ENCODE measurements at places on chromosomes 7 and 10.

- DNase-seq, result no peak
These were observed 226.0 kb upstream of the ADARB2 start for GRCh38 chr10:1963341-1963740.

DNA sequence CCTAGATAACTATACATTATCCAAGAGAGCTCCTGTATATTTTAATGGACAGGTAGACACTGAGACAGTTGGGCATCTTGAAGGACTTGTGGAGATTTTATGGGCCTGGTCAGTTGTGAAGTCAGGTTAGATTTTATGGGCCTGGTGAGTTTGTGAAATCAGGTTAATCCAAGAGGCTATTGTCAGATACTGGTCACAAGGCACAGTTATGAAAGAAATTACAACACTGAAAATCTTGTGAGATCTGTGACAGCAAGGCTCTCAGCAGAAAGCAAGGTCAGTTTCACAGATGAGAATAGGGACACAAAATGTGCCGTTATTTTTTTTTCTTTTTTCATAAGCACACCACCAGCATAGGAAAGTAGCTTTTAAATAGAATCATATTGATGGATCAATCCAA lies 167.6 kb downstream of the VTI1A start:
- no peak for DNase-seq

DNA sequence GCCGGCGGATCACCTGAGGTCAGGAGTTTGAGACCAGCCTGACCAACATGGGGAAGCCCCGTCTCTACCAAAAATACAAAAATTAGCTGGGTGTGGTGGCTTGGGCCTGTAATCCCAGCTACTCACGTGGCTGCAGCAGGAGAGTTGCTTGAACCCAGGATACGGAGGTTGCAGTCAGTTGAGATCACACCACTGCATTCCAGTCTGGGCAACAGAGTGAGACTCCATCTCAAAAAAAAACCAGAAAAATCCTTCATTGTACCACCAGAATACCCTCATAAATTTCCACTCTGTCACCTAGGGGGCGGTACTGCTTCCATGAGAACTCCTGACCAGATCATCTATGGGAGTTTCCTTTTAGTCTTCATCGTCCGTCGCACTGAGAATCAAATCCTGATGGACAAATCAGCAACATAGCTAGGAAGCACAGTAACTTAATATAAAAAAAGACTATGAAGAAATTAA lies 225.8 kb upstream of the KLF14 start:
- DNase-seq, result no peak

DNA sequence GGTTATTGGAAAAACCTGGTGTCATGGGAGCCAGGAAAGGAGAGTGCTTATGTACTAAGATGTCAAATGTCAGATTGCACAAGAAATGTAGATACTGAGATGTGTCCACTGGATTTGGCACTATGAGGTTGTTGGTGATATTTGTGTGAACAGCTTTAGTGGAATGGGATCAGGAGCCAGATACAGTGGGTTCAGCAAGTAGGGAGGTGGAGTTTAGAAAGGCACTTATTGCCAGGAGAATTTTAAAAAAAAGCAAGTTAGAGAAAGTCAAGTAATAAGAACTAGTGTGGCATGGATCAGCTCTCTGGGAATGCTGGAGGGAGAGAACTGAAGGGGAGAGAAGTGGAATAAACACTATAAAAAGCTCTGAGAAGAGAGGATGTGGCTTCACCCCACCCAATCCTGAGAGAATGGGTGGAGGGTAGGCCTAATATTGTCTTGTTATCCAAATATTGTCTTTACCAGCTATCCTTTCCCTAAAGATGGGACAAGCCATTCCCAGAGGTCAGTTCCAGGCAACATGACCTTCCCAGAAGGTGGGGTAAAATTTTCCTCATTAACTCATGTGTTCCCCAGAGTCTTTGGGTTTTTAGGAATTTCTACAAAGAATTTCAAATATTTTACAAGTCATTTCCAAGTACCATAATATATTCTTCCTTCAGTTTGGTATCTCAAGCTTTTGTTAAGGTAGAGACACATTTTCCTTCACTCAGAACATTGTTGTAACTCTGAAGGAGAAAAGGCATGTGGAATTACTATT lies 42.3 kb downstream of the ENTPD1 start:
- no peak for DNase-seq

- DNase-seq, result no peak
These were observed 5.8 kb upstream of the PPP3CB start for GRCh38 chr10:73501651-73502050.

DNA sequence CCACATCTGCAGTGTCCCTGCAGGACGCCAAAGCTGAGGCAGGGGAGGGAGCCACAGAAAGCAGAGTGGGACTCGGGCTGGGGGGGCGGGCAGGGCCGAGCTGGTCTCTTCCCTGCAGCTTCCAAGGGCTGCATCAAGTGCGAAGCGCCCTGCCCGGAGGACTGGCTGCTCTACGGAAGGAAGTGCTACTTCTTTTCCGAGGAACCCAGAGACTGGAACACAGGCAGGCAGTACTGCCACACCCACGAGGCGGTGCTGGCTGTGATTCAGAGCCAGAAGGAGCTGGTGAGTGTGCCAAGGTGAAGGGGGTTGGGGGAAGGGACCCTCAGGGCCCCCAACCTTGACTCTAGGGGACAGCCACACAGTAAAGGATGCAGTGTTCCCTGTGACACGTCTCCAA lies 16.7 kb downstream of the CLEC2L start:
- DNase-seq, result no peak

GRCh38 chr10:36256166-36256565 lies 614.1 kb upstream of the FZD8 start:
- no peak for DNase-seq

GRCh38 chr10:126930131-126930882 lies 25.1 kb downstream of the DOCK1 start:
- DNase-seq, result no peak

DNA sequence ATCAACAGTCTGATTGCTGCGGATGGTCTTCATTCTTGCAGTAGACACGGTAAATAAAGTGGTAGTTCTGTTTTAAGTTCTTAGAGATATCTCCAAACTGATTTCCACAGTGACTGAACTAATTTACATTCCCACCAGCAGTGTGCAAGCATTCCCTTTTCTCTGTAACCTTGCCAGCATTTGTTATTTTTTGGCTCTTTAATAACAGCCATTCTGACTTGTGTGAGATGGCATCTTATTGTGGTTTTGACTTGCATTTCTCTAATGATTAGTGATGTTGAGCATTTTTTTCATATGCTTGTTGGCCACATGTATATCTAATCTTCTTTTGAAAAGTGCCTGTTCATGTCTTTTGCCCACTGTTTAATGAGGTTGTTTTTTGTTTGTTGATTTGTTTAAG lies 30.2 kb upstream of the CXCL12 start:
- DNase-seq, result no peak

DNA sequence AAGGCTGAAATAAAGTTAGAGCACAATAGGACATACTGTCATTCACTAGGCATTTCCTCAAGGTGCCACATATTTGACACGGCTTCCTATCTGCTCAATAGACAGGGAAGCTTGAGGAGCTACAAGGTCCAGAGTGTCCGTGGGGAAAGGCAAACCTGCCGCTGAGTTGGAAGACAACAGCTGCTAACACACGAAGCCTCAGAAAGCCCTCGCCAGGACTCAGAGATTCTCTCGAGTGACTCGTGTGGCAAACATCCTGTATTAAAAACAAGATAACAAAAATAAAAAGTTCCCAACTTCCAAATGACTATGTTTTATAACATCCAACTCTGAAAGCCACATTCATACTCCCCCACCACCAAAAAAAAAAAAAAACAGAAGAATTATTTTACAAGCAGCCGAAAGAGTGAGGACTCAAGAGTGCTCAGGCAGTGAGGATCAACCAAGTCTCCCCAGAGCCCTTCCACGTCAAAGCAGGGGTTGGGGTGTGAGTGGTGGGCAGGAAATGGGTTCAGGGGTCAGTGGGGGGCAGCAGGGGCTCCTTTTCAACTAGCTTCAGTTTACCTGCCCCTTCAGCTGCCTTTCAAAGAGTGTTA lies 67.6 kb downstream of the STK17A start:
- no peak for DNase-seq

GRCh38 chr10:3395041-3395440 lies 222.5 kb upstream of the PITRM1 start:
- no peak for DNase-seq

GRCh38 chr10:1166101-1166827 lies 110.1 kb downstream of the WDR37 start:
- DNase-seq, result no peak

- DNase-seq, result no peak
These were observed 3.6 kb downstream of the SEC23IP start for GRCh38 chr10:119896061-119896655.

DNA sequence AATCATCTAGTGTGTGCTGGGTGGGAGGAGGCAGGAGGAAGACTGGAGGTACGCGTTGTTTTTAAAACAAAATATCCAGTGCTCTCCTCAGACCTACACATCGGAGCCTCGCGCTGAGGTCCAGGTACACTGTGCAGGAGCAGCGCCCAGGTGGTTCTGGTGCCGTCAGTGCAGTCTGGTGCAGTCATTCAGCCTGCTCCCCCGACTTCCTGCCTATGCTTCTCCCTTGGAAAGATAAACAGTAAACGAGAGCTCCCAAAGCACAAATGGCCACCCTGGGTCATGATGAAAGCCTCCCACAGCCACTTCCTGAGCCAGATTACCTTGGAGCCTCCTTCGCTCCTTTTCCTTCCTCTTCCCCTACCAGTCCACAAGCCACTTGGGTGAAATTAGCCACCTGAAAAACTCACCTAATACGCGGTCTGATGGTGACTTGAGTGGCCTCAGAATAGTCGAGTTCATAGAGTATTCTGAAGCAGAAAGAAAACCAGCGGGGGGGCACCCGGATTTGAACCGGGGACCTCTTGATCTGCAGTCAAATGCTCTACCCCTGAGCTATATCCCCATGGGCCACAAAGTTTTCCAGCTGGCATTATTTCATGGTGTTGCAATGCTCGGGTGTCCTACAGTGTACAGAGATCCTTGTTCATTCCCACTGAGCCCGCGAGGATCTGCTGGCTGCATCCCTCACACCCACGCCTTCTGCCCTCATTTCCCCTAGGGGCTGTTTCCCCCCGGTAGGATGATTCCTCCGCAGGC lies 82.5 kb downstream of the ZNF467 start:
- no peak for DNase-seq

GRCh38 chr10:95327367-95327766 lies 36.6 kb upstream of the PDLIM1 start:
- no peak for DNase-seq

DNA sequence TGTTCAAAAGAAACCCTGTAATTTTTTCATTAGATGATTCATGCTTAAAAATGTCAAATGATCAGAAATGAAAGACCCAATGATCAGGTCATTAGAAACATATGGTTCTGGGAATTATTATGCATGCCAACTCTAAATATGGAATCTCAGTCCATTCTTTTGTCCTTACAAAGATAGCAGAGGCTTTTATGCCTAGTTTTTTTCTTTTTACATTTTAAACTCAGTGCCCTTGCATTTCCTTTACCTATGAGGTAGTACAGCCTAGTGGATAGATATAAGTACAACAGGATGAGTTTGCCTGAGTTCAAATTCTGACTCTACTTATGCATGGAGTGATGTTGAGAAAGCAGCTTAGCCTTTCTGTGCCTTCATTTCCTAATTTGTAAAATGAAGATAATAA lies 392.9 kb downstream of the SUGCT start:
- DNase-seq, result no peak

- DNase-seq, result no peak
These were observed 26.2 kb upstream of the FRMD4A start for GRCh38 chr10:14356921-14357320.

DNA sequence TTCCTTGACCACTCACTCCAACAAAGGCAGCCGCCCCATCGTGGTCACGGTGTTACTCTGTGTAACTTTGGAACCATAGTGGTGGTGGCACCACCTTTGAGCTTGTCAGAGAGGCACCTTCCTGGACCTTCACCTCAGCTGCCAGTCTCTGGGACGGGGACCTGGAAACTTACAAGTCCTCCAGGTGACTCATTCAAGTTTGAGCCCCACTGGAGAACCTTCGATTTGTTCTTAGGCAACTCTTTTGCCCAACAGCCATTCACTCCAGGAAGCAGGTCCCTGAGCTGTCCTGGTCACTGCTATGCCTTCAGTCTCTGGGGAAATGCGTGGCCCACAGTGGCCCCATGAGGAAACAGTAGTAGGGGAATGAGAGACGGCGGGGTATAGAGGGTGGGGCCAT lies 17.2 kb downstream of the STX1A start:
- DNase-seq, result no peak

DNA sequence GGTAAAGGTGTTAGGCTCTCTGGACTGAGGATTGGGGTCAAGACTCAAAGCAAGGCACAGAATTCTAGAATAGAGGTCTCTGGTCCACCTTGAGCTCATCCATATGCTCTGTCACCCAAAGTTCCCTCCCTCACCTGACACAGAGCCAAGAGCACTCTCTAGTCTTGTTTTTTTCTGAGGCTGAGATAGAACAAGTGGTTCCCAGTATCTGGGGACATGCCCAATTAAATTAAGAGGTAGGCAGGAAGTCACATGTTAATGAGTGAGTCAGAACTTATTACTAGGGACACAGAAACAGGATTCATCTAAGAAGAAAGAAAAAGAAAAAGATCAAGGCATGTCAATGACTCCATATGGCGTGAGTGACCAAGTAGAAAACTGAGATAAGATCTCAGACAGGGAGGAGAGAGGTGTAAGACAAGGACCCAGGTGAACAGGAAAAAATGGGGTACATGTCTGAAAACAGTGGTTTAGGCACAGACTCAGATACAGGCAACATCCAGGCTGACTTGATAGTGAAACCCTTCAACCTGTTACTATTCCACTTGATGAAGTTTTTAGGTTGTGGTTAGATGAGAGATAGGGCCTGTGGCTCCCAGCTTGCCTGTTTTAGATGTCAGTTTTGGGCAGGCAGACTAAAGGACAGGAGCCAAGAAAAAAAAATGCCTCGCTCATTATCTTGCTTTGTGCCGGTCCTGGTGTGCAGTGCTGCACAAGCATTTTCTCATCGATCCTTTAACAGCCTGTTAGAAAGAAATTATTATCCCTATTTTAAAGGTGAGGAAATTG lies 609.9 kb downstream of the CCSER2 start:
- DNase-seq, result no peak

DNA sequence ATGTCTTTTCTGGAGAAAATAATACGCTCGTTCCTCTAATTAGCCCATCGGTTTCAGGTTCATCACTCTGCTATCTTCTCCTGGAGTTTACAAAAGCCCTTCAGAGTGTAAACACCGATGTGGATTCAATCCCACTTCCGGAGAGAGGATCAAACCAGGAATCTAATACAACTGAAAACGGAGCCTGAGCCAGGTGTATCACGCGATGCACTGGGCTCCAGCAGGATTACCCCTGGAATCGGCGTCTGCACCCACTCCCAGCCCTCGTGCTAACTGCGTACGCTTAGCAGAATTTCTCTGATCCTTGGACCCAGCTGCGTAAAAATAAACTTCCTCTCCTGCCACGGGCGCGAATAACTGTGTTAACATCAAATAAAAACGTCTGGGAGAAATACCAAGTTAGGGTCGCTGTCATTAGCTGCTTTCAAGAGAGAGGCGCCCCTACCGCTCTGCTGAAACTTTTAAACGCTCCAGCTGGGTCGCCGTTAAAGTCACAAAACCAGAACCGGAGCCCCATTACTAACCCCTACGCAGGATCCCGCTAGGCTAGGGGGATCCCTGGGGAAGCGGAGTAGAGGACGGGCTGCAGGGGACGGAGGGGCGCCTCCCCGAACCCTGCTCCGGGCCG lies 502 bp downstream of the ZNF3 start:
- DNase-seq, result no peak
